ENCODE measurements at places on chromosomes 2 and 18. TPM values are rescaled to one million over a fixed set of nuclear protein-coding genes. Genes with fewer than 3 reads are reported as not detected.

DNA sequence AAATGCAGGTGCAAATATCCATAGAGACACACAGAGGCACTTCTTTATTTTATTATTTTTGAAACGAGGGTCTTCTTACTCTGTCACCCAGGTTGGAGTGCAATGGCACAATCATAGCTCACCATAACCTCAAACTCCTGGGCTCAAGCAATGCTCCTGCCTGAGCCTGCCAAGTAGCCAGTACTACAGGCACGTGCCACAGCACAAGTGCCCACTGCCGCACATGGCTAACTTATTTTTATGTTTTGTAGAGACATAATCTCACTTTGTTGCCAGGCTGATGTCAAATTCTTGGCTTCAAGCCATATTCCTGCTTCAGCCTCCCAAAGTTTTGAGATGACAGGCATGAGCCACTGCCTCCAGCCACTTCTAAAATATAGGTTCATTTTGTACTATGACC, 537.6 kb downstream of the THSD7B start:
- no peak overlapping the region for H3K4me3 ChIP-seq
- DNase-seq: no peak
- H3K4me1 ChIP-seq: no peaks in the 10 kb centered on the region
- no peaks in the 10 kb centered on the region for H3K27me3 ChIP-seq

ANKRD30BL gene
- total RNA-seq: not detected

- no peak for DNase-seq
- peaks cover 8% of the 10 kb centered on the region for H3K36me3 ChIP-seq
- H3K27me3 ChIP-seq: no peaks in the 10 kb centered on the region
- H3K4me3 ChIP-seq: no peak overlapping the region
Measured at GRCh38 chr2:30472326-30472725, 25.3 kb downstream of the LCLAT1 start.

DNA sequence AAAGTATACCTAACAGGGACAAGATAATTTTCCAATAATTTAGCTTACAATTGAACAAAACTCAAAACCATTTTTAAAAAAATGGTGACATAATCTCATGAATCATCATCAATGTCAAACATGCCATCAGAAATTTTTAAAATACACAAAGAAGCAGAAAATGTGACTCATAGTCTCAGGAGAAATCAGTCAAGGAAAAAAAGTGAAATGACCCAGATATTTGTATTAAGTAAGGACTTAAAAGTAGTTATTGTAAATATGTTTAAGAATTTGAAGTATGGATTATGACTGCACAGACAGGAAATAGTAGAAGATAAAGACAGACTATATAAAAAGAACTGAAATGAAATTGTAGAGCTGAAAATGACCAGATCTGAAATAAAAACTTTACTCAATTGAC, 473.9 kb upstream of the SYT4 start:
- H3K27ac ChIP-seq: no peak overlapping the region
- H3K4me3 ChIP-seq: no peak overlapping the region
- DNase-seq: no peak
- no peaks in the 10 kb centered on the region for H3K36me3 ChIP-seq
- H3K4me1 ChIP-seq: no peaks in the 10 kb centered on the region

DNA sequence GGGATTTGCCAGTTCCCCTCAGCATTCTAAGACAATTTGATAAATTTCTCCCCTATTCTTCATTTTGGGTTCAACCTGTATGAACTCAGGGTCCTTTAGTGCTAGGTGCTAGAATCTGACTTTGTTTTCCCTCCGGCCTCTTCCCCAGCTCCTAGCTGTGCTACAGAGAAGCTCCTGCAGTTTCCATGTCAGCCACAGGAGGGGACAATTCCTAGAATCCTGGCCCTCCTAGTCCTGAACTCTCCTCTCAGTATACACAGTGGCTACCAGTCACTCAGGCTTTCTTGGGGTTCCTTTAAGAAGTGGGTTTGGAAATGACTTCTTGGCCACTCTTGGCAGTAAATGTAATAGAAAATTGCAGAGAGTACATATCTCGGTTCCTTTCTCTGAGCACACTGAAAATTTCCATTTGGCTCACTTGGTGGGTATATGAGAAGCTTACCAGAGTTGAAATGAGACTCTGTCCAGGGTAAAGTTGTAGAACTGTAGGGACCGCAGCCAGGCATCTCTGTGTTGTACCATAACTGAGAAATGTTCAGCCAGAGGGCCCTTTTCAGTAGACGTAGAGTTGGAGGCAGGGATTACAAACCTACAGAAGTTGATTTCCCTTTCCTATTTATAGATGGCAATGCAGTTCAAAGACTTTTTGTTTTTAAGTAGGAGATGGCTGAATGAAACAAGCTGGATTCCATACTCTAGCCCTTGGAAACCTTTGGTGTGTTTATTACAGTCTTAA, 5.0 kb upstream of the CHST10 start:
- no peak for DNase-seq
- no peak overlapping the region for H3K27ac ChIP-seq
- H3K4me3 ChIP-seq: no peak overlapping the region
- H3K27me3 ChIP-seq: peaks cover 2% of the 10 kb centered on the region
- H3K4me1 ChIP-seq: peaks cover 2% of the 10 kb centered on the region

RBMS1 gene
- total RNA-seq: 30.9 TPM

- DNase-seq: no peak
- H3K36me3 ChIP-seq: no peaks in the 10 kb centered on the region
- H3K4me1 ChIP-seq: no peaks in the 10 kb centered on the region
- no peak overlapping the region for H3K27ac ChIP-seq
Measured at GRCh38 chr2:108965540-108966289, 23.3 kb downstream of the EDAR start.

DNA sequence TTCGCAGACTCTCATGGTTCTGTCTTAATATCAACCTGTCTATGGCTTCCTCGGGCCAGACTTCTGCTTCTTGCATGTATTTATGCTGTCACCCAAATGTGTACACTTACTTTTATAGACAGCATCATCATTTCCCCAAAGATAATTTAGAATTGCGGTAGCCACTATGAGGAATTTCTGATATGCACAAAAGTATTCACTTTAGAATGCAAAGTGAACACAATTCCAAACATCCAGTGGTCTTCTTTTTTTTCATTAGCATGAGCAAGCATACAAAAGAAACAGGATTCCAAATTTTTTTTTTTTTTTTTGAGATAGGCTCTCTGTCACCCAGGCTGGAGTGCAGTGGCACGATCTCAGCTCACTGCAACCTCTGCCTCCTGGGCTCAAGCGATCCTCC, 21.0 kb upstream of the MCFD2 start:
- no peak overlapping the region for H3K27ac ChIP-seq
- H3K27me3 ChIP-seq: no peaks in the 10 kb centered on the region
- peaks cover 12% of the 10 kb centered on the region for H3K36me3 ChIP-seq
- peaks cover 64% of the 10 kb centered on the region for H3K4me1 ChIP-seq

DNA sequence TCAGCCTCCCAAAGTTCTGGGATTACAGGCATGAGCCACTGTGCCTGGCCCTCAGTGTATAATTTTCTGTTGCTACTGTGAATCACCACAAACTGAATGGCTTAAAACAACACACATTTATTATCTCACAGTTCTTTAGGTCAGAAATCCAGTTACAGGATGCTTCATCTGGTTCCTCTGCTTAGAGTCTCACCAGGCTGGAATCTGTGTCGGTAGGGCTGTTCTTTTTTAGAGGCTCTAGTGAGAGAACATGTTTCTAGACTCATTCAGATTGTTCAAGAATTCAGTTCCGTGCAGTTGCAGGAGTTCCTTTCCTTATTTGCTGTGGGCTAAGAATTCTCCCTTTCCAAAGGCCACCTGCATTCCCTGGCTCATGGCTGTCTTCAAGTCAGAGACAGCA, 22.2 kb downstream of the CCDC121 start:
- no peak for DNase-seq
- no peak overlapping the region for H3K4me3 ChIP-seq
- H3K36me3 ChIP-seq: peaks cover 77% of the 10 kb centered on the region
- no peaks in the 10 kb centered on the region for H3K27me3 ChIP-seq

- H3K36me3 ChIP-seq: no peaks in the 10 kb centered on the region
- no peaks in the 10 kb centered on the region for H3K4me1 ChIP-seq
- peaks cover 9% of the 10 kb centered on the region for H3K27me3 ChIP-seq
Measured at GRCh38 chr2:111994042-111994441, 61.0 kb upstream of the TMEM87B start.

DNA sequence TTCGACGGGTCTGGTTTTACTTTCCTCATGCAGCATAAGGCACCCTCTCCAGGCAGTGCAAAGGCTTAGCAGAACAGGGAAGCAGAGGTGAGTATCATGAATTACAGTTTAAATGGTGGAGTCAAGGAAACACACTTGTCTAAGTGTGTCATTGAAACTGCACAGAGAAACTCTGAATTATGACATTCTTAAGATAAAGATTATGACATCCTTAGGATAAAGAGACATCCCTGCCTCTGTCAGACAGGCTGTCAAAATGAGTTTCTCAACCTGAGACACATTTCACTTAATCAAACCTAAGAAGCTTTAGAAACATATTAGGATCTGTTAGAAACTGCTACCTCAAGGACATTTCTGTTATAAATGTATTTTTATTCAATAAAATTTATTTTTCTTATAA, 113.2 kb downstream of the DHRS9 start:
- peaks cover 2% of the 10 kb centered on the region for H3K4me1 ChIP-seq
- no peak overlapping the region for H3K27ac ChIP-seq
- H3K36me3 ChIP-seq: no peaks in the 10 kb centered on the region
- H3K27me3 ChIP-seq: no peaks in the 10 kb centered on the region

CKAP2L gene
- 1.2 TPM for total RNA-seq

DNA sequence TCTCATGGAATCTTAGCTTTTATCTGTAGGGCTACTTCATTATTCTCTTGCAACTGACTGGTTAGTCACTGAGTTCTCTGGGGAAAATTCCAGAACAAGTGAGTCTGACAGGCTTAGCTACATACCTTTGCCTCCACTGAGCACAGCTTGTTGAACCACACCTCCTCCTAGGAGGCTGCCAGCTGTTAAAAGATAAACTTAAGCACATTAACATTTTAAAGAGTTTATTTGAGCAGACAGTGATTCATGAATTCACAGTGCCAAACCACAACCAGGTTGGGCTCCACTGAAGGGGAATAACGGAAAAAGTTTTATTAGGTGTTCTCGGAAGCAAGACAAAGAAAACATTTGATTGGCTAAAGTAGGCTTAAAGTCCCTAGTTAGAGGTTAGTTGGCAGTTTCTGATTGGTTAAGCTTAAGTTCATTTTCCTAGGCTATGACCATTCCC, 12.5 kb upstream of the SLC38A11 start:
- no peak overlapping the region for H3K4me3 ChIP-seq
- H3K36me3 ChIP-seq: peaks cover 5% of the 10 kb centered on the region
- no peaks in the 10 kb centered on the region for H3K27me3 ChIP-seq
- no peak for DNase-seq
- peak overlapping the region; percentile 63 for H3K27ac ChIP-seq

DNA sequence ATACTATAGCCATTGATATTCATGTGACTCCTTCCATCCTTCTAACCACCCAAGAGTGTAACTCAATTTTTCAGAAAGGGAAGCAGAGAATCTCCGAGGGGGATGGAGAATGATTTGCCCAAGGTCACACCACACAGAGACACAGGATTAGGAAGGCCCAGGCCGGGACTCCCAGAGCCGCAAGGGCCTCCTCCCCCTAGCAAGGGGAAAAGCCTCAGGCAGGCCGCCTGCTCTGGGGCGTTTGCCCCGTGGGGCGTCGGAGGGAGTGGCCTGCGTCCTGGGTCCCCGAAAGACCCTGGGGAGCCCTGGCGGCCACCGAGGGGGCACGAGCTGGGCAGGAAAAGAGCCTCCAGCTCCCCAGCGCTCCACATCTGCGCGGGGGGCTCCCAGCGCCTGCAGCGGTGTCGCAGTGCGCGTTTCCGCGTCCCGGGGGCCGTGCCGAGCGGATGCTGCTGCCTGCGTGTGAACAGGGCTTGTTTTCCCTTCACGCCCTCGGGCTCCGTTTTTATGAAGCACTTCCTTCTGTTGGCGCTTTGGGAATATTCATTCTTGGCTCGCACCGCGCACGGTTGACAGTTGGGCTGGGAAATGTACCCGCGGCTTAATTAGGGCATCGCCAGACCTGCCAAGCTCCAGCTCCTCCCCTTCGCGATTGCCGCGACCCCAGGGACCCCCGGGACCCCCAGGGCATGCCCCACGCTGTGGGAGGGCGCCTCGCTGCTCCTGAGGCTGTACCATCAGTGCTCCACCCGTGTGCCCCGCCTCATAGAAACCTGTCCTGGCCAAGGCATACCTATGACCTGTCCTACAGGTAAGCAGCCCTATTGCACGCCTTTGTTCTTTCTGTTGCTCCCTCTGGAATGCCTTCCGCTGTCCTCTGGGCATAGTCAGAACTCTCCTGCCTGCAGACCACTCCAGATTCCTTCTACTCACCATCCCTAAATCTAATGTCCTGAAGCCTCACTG, 158.9 kb upstream of the GLI2 start:
- no peaks in the 10 kb centered on the region for H3K4me1 ChIP-seq
- DNase-seq: no peak
- H3K36me3 ChIP-seq: no peaks in the 10 kb centered on the region

SH3RF3 gene
- 0.07 TPM for total RNA-seq

DNA sequence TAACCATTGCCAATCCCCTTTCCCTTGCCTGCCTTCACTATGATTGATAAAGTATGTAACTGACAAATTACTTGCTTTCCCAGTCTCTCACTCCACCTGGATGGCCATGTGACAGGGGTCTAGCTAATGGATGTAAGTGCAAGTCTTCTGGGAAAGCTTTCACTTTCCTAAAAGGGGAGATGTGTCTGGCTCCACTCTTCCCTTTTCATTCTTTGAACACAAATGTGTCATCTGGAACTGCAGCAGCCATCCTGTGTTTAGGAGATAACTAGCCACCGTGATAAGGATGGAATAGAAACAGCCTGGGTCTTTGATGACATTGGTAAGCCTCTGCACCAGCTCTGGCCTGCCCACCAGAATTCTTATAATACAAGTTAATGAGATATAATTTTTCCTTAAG, 38.2 kb downstream of the SNRPD1 start:
- DNase-seq: no peak
- H3K4me1 ChIP-seq: no peaks in the 10 kb centered on the region
- no peaks in the 10 kb centered on the region for H3K27me3 ChIP-seq
- no peak overlapping the region for H3K4me3 ChIP-seq

GRCh38 chr18:9380101-9380500, 45.5 kb downstream of the TWSG1 start:
- H3K27ac ChIP-seq: no peak overlapping the region
- H3K36me3 ChIP-seq: peaks cover 8% of the 10 kb centered on the region
- H3K27me3 ChIP-seq: no peaks in the 10 kb centered on the region
- no peak for DNase-seq
- H3K4me3 ChIP-seq: no peak overlapping the region
- no peaks in the 10 kb centered on the region for H3K4me1 ChIP-seq

GRCh38 chr2:8115966-8116365, 565.9 kb upstream of the ID2 start:
- H3K4me3 ChIP-seq: no peak overlapping the region
- no peak for DNase-seq
- H3K27me3 ChIP-seq: peaks cover 21% of the 10 kb centered on the region

GRCh38 chr2:20235655-20236305, 10.8 kb upstream of the SDC1 start:
- no peak overlapping the region for H3K27ac ChIP-seq
- no peak for DNase-seq
- H3K4me1 ChIP-seq: no peaks in the 10 kb centered on the region
- H3K36me3 ChIP-seq: no peaks in the 10 kb centered on the region
- peaks cover 24% of the 10 kb centered on the region for H3K27me3 ChIP-seq

GRCh38 chr2:64604155-64604554, 49.6 kb downstream of the SERTAD2 start:
- H3K36me3 ChIP-seq: no peaks in the 10 kb centered on the region
- H3K27me3 ChIP-seq: no peaks in the 10 kb centered on the region
- H3K27ac ChIP-seq: no peak overlapping the region

FBXO36 gene
- 0.78 TPM for total RNA-seq
